HL-60 (cell line): ENCODE measurements at places on chromosomes 13 and 19.

DNA sequence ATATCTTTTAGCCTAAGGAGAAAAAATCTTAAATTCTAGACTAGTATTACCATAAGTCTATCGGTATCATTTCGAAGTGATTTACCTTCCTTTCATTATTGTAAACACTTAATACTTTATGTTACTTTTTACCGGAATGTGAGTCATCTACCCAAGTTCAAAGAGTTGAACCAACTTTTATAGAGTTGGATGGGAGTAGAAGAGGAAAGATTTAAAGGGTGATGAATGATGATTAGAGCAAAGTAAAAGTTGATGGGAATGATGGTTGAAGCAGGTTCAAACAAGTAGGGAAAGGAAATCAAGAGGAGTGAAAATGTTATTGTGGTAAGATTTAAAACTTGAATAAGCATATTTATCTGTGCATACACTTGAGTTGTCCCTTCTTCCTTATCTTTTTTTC lies 11.3 kb upstream of the LPAR6 start:
- DNase-seq: no peak

- no peak for DNase-seq
Measured at GRCh38 chr13:90414691-90415596, 932.5 kb upstream of the MIR17HG start.

- DNase-seq: no peak
Measured at GRCh38 chr13:44362394-44363040, 11.1 kb upstream of the SERP2 start.

DNA sequence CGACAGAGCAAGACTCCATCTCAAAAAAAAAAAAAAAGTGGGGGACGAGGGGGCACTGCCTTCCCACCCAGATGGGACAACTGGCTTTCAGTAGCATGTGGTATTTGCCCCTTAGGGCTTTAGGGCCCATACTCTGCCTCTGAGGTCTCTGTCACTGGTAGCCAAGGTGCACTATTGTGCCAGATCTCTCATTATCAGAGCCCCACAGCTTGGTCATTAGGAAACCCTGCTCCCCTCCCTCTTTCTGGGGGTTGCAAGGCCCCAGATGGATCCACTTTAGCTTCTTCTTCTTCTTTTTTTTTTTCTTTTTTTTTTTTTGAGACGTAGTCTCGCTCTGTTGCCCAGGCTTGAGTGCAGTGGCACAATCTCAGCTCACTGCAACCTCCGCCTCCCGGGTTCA lies 11.2 kb upstream of the ZNF358 start:
- DNase-seq: no peak

DNA sequence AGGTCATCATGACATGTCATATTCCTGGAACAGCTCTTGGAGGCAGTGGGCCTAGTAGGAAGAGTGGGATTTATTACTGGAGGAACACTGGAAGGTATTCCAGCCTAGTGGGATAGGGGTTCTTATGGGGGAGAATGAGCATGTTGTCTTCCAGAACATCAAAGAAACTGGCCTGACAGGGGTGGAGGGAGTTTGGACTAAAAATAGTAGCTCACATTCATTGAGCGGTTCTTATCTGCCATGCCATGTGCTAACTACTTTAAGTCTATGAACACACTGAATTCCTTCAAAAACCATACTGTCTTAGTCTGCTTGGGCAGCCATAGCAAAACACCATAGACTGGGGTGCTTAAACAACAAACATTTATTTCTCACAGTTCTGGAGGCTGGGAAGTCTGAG lies 413.6 kb downstream of the HS6ST3 start:
- DNase-seq: no peak

- DNase-seq: no peak
Measured at GRCh38 chr13:50711996-50712395, 131.5 kb downstream of the DLEU7 start.

- no peak for DNase-seq
Measured at GRCh38 chr13:95234242-95234641, 67.0 kb downstream of the ABCC4 start.

DNA sequence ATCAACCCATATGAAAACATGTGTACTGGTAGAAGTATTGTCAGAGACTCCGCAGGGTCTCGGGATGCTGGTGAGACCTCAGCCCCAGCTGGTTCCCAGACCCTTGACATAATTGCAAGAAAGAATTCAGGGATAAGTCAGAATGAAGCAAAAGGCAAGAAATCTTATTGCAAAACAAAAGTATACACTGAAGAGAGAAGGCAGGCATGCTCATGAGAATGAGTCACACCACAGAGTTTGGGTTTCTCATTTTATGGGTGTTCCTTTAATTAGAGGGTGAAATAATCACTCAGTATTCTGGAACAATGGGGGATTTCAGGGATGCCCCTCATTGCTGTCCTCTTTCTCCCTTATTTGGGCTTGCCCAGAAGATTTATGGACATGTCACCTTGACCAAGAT lies 1423.8 kb upstream of the MIR17HG start:
- DNase-seq: no peak

- DNase-seq: no peak
Measured at GRCh38 chr19:13001502-13002165, 6.4 kb downstream of the NFIX start.

- no peak for DNase-seq
Measured at GRCh38 chr13:32060401-32060878, 28.9 kb downstream of the FRY start.

DNA sequence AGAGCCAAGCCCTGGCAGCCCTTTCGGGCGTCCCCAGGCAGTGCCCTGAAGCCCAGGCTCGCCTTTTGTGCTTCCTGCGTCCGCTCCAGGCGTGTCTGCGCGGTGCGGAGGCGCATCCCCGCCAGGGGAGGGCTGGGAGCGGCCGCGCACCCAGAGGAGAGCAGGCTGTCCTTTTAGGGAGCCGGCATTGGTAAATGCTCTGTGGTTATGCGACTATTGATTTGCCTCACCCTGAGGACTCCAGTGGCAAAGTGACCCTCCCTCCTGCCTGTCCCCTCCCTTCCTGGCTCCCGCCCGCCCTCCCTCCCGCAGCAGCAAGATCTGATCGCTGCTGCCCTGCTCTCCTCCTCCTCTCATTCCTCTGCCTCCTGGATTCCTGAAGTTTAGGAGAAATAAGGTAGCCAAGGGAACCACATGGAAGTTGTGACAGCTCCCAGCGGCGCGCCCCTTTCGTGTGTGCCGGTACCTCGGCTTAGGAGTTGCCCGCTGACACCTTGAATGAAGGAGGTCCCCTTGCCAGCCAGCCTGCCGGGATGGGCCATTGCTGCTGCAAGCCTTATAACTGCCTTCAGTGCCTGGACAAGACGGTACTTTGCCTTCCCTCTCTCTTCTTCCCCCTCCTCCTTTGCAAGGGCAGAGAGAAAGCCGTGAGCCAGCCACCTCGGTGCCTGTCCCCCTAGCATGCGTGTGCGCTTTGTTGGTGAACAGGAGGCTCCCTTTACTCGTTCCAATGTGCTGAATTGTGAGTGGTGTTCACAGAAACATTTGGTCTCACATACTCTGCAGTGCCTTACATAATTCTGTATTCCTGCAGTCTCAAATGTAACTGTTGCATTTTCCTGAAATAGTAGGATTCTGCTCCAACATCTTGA lies 166.9 kb downstream of the SLC7A1 start:
- no peak for DNase-seq

- DNase-seq: no peak
Measured at GRCh38 chr19:4049432-4049831, 17.3 kb downstream of the ZBTB7A start.

GRCh38 chr19:23002690-23003422 lies at the start of gene ZNF728:
Gene ZNF728, minus strand, starts transcription at chr19:23003176. Its CDS starts 146 bp downstream, at chr19:23003030.
- no peak for DNase-seq

- no peak for DNase-seq
Measured at GRCh38 chr13:75533861-75534260, 3.8 kb downstream of the COMMD6 start.

DNA sequence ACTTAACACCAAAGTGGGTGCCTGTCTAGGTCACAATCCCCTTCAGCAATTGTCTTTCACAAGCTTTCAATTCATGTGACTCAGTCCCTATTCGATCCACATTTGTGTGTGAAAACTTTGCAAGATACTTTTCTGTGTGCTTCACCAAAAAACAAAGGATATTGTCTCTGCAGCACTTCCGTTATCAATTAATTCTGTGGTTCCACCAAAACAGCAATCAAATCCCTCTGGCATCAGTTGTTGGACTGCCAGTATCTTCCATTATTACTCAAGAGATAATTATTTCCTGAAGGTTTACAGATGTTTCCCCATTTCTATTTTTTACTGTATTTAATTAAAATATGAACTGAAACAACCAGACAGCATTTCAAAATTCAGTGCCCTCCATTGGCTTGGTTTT lies 481.4 kb downstream of the SUCLA2 start:
- DNase-seq: no peak

GRCh38 chr13:106491928-106492587 lies 43.4 kb downstream of the EFNB2 start:
- no peak for DNase-seq

GRCh38 chr13:112637017-112637801 lies 49.3 kb upstream of the TUBGCP3 start:
- no peak for DNase-seq

DNA sequence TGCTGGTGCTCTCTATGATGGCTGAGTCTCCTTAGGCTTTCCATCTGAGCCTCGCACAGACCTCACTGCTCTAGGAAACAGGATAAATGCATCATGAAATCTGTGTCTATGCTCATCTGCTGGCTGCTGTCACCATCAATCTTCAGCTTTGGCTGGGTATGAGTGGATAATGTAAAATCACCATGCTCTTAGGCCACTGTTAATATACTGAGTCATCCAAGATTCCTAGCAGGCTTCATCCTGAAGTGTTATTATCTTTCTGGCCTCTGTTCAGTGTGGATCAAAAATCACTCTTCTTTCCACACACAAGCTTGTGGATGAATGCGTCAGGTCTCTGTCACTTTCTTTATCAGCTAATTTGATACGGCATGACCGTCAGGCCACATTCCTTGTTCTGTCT lies 317.4 kb downstream of the NALCN start:
- DNase-seq: no peak

DNA sequence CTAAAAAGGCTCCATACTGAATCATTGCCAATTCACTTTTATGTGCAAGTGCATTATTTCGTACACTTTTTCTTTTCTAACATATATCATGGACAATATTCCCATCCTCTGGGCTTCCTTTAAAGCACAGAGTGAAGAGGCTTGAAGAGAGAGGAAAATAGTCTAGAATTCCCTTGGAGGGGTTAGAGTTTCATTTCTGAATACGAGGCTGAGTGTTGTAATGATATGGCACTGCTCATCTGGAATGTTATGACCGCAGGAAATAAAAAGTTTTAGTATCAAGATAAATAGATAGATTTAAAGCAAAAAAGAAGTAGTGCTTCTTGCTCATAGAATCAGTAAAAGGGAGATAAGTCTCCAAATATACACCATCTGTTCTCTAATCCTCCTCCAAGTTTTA lies 412.3 kb upstream of the SLITRK1 start:
- no peak for DNase-seq

- no peak for DNase-seq
Measured at GRCh38 chr13:86684402-86684801, 885.2 kb upstream of the SLITRK6 start.

- DNase-seq: no peak
Measured at GRCh38 chr19:44686896-44687295, 12.1 kb upstream of the CEACAM16 start.

DNA sequence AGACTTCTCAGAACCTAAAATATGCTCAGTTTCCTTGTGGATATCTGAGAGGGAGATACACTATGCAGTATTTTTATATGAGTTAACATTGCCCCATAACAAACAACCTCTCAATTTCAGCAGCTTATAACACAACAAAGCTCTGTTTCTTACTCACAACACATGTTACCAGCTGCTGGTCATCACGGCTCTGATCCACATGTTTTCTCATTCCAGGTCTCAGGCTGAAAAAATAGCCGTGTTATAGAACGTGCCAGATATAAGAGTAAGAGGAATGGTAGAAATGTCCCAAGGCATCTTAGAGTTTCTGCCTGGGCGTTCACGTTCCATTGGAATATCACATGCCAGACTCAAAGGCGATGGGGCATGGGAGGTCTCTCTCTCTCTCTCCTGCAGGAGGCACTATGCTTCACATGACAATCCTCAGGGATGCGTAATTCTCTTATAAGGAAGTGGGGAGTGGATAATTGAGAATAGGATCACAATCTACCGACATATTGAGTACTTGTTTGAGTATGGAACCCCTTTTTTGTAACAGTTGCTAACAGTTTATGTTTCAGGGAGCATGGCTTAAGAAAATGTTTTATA lies 246.6 kb downstream of the NHLRC3 start:
- no peak for DNase-seq

GRCh38 chr13:34733721-34734120 lies 208.3 kb upstream of the NBEA start:
- no peak for DNase-seq

DNA sequence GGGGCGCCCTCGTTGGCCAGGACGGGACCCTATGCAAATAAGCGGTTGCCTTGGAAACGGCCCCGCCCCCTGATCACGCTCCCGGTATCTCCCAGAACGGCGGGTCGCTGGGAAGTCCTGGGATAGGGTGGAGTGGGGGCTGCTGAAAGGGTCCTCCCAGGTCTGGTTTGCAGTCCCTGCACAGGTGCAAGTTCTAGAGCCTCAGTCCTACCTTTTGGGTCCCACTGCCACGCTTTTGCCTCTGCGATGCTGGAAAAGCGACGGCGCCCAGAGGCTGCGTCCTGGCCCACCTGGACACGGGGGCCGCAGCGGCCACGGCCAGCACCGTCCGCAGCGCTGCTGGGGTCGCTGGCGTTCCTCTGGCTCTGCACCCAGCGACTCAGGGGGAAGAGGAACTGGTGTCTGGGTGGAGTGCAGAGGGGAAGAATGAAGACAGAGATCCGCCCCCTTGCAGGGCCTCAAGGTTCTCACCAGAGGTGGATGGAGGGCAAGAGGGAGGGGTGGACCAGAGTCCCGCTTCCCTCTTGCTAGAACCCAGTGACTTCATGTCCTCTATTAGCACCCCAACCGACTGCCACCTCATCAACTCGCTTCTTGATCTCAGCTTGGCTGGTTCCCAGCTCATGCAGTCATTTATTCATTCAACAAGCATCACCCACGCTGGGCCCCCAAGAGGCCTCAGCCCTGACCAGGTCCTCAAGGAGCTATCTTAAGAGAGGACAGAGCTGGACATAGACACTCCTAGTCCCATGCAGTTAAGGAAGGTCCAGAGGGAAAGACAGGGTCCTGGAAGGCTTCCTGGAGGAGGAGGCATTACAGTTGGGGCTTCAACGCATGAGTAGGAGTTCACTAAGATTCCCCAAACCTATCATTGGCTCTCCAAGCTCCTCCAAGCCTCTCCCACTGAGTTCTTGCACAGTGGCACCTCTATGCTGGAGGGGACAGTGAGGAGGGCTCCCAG lies at the start of gene LRRC25:
TSS of gene LRRC25 (minus strand) at position 381 of the 961 bp plus-strand sequence. CDS start 659 bp downstream, outside the sequence.
- peak; percentile 95 for DNase-seq

- DNase-seq: no peak
Measured at GRCh38 chr13:54150851-54151250, 1122.2 kb downstream of the OLFM4 start.

DNA sequence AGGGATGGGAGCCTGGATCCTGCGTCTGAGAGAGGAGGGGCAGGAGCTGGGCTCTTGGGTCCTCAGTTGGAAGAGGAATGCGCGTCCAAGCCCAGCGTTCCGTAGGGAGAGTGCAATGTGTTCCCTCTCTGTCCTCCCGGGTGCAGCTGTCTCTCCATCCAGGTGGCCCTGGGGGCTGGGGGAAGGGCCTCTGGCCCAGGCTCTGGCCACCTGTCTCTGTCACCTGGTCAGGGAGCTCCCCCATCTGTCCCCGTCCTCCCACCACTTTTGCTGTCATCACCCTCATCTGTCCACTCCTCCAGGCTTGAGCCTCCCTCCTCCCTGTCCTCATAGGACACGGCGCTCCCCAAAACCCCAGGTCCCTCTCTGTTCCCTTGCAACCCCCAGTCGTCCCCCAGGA lies 3.7 kb upstream of the SBK2 start:
- no peak for DNase-seq

- no peak for DNase-seq
Measured at GRCh38 chr19:40638327-40638726, 37.2 kb downstream of the LTBP4 start.
